Activated gamma-delta T cell treated with anti-CD3 and anti-CD28 coated beads, Interleukin-2, amount 50 U/mL, for 16 hours (primary cell): ENCODE measurements at places on chromosomes 11 and 22.

- no peak for DNase-seq
These were observed 78.5 kb downstream of the ACER3 start for GRCh38 chr11:76939219-76939631.

GRCh38 chr11:120108785-120109168, 29.1 kb downstream of the TRIM29 start:
- DNase-seq: no peak

DNA sequence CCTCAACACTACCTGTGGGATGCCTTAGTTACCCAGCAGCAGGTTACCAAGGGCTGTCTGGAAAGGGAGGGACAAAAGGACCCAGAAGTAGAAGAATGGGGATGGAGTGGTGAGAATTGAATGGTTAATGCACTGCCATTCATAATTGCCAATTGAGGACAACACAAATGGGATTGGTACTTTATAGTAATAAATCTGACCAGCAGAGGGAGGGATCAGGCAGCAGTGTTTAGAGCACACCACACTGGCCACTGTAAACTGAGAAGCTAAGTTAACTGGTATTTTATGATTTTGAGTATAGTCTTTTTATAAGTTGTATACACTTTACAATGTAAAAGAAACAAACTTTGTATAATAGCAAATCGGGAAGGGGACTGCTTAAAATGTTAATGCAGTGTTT, 10.7 kb downstream of the TBRG1 start:
- DNase-seq: no peak

DNA sequence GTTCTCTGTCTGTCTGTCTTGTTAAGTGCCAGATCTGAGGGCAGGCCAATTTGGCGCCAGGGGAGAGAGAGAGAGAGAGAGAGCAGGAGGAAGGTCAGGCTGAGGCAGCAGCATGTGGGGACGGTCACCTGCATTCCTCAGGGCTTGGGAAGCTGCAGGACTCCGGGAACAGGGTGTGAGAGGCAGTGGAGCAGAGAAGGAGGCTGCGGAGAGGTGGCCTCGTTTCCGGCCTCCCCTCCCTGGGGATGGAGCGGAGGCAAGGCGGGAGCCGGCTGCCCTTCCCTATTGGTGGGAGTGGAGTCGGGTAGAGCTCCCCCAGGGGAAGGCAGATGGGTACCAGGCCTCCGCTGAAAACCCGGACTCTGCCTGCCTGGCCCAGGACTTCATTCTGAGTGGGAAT, 9.7 kb downstream of the CLMP start:
- DNase-seq: no peak

- no peak for DNase-seq
These were observed 20.8 kb upstream of the RFPL3 start for GRCh38 chr22:32336771-32337424.

DNA sequence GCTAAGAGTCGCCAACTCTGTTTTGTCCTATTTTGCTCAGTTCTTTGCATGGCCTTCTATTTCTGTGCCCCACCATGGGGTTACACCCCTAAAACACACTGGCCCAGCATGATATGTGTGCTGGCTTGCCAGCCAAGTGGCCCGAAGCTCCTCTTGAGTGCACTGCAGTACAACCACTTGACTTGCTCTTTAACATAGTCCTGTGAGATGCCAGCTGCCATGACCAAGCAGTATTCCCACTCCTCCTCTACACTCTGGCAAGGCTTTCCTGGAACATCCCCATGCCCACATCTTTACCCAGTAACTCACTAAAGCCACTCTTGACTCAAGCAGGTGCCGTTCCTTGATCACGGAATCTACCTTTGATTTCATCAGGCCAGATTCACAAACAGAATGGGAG, 102.9 kb upstream of the GAL start:
- no peak for DNase-seq

GRCh38 chr11:8271106-8271886, 7.6 kb upstream of the LMO1 start:
- no peak for DNase-seq

DNA sequence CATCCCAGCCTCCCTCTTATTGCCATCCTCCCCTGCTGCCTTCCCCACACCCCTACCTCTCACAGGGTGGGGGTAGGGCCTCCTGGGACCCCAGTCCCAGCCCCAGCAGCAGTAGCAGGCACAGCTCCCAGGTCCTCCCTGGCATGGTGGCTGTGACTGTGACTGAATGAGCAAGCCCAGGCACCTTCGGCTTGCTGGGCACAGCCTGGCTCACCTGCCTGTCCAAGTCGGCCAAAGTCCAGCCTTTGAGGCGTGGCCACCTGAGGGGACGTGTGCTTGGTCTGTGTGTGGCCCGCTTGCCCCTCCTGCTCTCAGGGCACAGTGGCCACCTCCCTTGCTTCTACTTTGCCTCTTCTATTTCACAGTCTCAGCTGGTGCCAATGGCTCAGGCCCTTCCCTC, at the start of gene TREH:
Gene TREH (minus strand): TSS at position 168 of the 400 bp plus-strand sequence. CDS start 23 bp downstream, at position 145.
- DNase-seq: no peak

- DNase-seq: no peak
These were observed 22.0 kb upstream of the IRAG1 start for GRCh38 chr11:10715571-10715970.

DNA sequence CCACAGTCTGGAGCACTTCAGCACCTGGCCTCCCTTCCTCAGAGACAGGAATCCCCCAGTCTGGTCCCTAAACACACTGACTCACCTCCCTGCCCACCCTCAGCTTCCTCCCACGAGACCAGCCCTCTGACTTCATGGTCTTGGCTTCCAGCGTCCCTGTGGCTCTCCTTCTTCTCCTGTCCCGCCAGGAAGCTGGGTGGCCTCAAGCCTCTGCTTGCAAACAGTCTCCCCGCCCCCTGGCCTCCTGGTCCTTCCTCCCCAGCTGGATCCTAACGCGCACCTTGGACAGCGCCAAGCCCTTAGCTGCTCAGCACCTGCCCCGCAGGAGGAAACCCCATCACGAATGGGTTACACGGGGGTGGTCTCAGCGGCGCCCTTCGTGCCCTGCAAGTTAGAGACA, 4.5 kb downstream of the NCF4 start:
- no peak for DNase-seq

- DNase-seq: no peak
These were observed 93.4 kb downstream of the RASSF10 start for GRCh38 chr11:13102513-13102840.

DNA sequence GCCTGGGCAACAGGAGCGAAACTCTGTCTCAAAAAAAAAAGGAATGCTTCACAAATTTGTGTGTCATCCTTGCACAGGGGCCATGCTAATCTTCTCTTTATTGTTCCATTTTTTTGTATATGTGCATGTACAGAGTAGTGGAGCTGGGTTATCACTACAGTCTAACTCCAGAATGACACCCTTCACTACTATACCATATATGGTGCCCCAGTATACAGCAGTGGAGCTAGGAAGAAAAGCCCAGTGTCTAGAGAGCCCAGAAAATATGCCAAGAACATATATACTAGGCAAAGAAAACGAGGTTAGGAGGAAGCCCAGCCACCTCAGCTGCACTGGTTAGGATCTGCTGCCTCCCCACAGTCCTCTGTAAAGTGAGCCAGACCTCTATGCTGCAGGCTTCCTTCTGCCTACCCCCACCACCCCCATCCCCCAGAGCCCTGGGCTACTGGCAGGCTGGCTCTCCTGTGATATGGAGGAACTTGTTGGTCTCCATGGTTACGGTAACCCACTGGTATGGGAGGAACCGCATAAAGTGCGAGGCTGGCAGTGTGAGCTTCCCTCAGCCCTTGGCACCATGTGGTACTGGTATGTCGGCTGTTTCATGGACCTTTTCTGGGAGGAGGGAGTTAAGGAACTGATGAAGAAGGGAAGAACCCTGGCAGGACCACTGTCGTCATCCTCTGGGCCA, 34.3 kb downstream of the RCOR2 start:
- DNase-seq: no peak

DNA sequence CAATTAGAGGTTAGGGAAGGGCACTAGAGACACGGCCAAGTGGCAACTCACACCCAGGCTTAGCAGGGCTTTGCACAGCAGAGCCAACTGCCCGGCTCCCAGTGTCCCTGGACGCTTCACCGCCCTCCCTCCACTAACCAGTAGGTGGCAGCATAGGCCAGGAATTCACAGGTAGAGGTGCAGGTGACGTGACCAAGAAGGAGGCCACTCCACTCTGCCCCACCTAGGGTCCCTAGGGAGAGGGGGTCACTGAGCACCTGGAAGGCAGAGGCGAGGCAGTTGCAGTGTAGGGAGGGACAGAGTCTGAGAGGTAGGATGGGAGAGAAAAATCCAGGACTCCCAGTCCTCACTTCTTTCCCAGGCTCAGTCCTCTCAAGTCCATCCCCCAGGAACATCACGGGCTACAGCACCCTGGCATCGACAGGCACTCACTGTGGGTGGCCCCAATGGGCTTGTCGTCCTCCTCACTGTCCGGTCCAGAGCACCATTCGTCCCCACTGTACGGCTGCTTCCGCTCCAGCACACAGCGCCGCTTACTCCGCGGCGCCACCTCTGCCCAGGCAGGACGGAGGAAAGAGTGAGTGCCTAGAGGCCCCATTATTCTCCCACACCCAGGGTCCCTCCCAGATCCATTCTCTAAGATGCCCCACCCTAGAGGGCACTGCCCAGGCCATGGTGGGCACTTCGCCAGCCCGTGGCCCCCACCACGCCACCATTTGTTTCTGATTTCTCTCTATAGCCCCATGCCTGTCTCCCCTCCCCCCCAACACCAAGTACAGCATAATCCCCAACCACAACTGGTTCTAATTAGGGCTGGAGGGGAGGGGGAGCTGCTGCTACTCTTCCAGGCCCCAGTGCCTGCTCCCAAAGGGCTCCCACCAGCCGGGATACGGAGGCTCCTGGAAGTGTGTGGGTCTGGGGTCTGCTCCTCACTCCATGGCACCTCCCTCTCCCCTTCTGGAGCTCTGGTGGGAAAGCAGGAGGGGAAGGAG, 18.4 kb downstream of the BCL9L start:
- DNase-seq: peak; percentile 85
